ENCODE measurements at places on chromosomes 4 and X.

- no peak for DNase-seq
Measured at GRCh38 chr4:126361287-126361686, 1046.5 kb downstream of the FAT4 start.

DNA sequence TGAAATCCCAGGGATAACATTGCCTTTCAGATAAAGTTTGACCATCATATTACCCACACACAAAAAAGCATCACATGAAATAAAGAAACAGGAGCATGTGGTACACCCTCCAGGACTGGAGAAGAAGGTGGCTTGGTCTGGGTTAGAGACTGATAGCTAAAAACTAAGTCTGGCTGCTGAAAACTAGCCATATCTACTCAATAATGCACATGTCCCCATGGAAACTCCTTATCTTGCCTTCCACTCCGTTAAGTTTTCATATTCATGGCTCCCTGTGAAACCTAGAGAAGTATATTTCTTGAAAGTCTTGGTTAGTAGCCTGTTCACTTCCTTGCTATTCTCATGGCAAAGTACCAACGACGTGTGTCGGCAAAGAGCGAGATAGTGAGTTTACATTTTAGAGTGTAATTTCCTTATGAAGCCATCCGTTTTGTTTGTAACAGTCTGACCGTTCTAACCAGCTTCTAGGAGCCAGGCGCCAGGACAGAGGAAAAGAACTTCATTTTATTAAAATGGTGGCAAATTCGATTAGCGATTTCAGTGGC is 6.7 kb upstream of the DCTD start:
- no peak for DNase-seq

DNA sequence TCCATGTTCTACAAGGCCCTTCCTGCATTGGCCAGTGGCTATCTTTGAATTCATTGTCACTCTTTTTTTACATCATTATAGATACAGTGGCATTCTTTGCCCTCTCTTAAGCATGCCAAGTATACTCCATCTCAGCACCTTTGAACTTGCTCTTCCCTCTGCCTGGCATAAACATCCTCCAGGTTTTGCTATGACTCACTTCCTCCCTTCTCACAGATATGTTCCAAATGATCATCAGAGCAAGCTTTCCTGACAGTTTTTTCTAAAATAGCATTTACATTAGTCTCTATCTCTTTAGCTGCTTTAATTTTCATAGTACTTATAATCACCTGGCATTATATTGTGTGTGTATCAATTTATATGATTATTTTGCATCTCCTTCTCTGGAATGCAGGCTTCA is 553.3 kb upstream of the MAGEB2 start:
- no peak for DNase-seq

GRCh38 chr4:147335183-147335582 is 145.7 kb upstream of the EDNRA start:
- no peak for DNase-seq

DNA sequence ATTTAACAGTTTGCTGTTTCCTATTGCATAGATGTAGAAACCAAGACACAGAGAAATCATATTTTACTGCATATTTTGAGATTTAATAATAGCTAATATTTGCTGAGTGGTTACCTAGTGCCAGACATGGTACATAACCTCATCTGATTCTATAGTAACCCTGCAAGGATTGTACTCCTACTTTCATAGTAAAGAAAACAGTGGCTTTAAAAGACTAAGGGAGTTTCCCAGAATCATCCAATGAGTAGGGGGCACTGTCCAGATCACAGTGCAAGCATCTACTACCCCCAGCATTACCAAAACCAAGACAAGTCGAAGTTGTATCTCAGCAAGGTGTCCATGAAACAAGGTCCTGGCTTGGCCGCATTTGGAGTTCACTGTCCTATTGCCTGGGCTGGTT is 224.5 kb upstream of the TENM3 start:
- no peak for DNase-seq

GRCh38 chr4:122764071-122764820 is 31.7 kb downstream of the BBS12 start:
- no peak for DNase-seq

- DNase-seq: no peak
Measured at GRCh38 chr4:57037982-57038604, 59.4 kb downstream of the POLR2B start.

- no peak for DNase-seq
Measured at GRCh38 chrX:144388738-144389137, 504.9 kb downstream of the UBE2NL start.

DNA sequence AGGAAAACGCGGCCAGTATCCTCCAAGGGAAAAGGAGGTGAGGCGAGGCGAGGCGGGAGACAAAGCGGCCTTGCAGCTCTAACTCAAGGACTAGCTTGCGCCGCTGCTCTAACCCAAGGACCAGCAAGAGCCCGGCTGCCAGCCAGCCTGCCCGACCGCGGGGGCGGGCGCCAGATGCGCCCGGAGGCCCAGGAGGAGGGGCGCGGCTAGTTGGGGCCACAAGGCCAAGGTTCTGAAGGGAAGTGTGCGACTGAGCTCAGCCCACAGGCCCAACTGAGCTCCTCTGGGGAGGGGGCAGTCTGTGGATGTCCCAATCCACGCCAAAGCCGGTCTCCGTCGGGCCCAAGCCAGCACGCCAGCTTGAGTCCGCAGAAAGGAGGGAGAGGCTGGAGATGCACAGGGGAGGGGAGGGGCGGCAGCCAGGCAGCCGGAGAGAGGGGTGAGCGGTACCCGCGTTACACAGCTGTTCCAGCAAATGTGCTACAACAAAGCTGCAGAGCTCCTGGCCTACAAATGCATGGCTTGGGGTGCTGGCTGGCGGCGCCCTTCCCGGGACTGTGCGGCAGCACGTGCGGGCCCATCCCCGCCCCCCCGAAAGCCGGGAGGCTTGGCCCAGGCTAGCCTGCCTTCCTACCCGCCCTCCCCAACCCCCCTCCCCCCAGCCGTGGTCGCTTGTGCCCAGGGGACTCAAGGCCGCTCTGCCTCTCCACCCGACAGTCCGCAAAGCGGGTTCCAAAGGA is 637 bp downstream of the AMER1 start:
- no peak for DNase-seq

DNA sequence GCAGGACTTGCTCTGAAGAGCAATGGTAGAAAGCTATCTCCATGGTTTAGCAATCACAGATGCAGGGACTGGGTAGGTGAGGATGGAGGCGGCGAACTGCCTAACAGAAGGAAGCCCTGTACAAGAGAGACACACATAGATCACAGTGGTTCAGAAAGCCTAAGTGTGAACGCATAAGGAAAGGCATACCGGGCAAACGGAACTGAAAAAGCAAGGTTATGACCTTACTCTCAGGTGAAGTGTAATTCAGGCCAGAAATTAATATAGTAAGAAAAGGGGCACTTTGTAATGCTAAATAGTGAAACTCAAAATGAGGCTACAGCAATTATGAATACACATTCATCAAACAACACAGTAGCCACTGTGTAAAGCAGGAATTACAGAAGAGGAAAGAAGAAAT is 126.6 kb downstream of the PALLD start:
- no peak for DNase-seq

DNA sequence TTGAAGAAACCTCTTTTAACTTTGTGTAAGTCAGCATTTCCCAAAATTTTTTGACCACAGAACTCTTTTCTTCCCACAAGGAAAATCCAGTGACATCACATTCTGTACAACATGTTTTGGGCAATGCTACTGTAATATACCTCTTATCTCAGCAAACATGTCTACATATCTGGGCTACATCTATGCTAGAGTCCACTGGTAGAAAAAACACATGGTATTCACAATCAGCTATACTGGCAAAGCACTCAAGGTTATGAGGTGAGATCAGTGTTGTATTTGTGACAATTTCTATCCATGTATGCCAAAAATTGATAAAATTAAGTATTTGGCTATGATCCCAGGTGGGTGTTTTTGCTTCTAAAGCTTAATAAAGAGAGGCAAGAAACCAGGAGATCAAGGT is 98.0 kb downstream of the ATP11C start:
- no peak for DNase-seq

DNA sequence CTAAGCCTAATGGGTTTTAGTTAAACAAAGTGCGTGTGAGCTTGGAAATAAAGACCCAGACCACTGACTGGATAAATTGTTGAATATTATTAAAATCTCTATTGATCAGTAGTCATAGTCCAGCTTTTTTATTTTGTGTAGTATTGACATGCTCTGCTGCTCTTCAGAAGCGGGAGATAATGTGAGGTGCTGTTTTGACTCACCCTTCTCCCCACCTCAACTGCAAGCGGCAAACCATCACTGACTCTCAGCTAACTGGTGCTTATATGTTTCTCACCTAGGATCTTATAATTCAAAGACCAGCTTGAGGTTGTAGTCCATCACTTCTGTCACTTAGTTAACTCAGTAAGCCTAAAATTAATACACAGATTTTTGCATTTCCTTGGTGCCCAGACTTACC is 72.2 kb downstream of the COMMD8 start:
- no peak for DNase-seq

GRCh38 chr4:14892563-14892962 is 109.7 kb upstream of the CPEB2 start:
- DNase-seq: no peak

GRCh38 chr4:175641024-175641423 is 171.0 kb downstream of the GPM6A start:
- DNase-seq: no peak

GRCh38 chr4:5192271-5192670 is 141.0 kb downstream of the STK32B start:
- DNase-seq: no peak

GRCh38 chr4:123072060-123072459 is 149.7 kb upstream of the NUDT6 start:
- no peak for DNase-seq

- DNase-seq: no peak
Measured at GRCh38 chr4:96241819-96242218, 401.9 kb downstream of the PDHA2 start.

- DNase-seq: no peak
Measured at GRCh38 chr4:173264684-173265185, 69.4 kb downstream of the HMGB2 start.

DNA sequence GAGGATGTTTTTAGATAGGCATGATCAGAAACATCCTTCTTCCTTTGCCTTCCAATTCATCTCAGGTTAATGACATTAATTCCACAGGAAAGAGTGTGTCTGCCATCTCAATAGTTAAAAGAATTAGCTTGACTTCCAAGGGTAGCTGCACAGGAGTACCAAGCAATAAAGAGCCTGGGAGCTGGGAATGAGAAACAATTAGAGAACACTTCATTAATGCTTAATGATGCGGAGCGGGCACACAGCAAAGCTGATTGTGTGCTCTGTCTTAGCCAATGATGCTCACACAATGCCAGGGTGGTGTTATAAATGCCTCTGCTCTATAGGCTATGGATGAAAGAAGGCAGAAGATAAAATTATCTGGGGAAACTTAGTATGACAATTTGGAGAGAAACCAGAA is 1052.5 kb upstream of the LCORL start:
- DNase-seq: no peak

Measured in stimulated activated CD8-positive, alpha-beta memory T cell treated with anti-CD3 and anti-CD28 coated beads, Interleukin-15, amount 100 ng/mL, for 4 hours (primary cell).